ENCODE measurements at places on chromosomes 4 and X.

DNA sequence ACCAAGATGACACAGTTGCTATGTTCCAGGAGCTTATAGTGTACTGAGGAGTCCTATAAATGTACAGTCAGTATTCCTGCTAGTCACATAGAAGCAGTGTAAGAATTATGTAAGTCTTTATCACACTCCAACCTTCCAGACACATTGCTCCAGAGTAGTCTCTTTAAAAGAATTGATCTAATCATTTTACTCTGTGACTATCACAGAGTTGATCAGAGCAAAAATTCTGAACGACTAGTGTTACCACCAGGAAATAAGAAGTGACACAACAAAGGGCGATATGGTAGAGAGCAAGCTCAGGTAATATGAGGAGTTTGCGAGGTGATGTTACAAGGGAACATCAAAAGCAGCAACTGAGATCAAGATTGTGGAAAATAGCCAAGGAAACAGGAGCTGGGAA is 9.0 kb upstream of the HPF1 start:
- no peak for DNase-seq

DNA sequence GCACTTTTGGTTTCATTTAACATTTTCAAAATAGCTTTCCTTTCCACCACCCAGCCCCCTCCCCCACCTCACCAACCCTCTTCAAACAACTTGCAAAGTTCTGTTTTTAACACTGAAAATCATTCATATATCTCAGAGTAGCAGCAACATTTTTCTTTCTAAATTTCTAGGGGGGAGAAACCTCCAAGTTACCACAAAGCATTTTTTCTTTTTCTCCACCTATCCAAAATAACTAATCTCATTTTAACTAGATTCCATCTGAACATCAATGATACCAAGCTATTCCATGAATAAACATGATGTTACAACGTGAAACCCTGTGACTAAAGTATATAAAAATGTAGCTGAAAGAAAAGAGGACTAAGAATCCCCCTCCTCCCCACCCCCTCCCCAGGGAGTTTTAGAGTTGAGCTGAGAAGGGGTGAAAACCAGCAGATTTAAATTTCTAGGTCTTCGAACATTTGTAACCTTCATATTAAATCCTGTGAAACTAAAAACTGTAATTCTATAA is 5.2 kb downstream of the LDB2 start:
- no peak for DNase-seq

GRCh38 chrX:49058794-49059193 is at the start of gene CCDC120:
TSS of gene CCDC120 (plus strand) at chrX:49058999. CDS start at chrX:49062042, 3,043 bp downstream.
- DNase-seq = no peak

GRCh38 chr4:20326977-20327376 is 75.3 kb downstream of the SLIT2 start:
- no peak for DNase-seq

DNA sequence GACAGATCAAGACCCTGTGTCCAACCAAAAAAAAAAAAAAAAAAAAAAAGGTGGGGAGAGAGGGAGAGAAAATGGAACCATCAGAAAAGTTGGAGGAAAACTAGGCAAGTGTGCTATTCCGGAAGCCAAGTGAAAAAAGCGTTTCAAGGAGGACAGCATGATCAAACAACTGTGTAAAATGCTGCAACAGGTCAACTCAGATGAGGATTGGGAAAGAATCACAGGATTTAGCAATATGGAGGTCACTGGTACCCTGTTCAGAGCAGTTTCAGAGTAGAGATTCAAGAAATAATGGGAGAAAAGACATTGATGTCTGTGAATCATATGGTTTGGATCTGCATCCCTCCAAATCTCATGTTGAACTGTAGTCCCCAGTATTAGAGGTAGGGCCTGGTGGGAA is 47.5 kb downstream of the TIGD4 start:
- DNase-seq = no peak

DNA sequence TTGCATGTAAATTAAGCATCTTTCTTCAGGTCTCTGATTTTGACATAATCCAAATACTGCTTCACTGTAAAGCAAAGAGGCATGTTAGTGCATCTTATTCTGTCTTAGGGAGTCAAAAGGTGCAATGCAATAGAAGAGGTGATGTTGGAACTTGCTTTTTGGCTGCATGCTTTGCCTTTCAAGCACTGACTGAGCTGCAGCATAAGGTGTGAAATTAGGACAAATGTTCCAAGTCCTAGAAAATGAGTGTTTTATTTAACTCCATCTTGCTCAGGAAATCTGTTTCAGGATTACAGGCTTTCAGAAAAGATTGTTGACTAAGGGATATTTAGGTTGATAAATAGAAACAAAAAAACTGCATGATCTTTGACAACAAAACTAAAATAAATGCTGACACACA is 30.8 kb downstream of the NAA11 start:
- DNase-seq = no peak

DNA sequence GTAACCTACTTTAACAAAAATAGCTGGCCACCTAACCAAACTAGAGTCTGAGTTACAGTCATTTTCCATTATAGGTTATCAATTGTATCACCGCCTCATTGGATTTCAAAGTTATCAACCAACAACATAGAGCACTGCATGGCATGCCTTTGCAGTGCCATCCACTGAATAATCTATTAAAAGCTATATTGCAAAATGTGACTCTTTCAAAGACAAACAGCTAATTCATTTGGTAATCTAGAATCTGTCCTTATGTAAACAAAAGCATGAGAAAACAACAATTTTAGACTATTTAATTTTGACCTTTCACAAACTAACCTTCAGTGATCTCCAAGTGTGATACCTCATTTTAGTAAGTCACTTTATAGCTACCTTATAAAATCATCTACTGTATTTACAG is 144.2 kb upstream of the SH3RF1 start:
- no peak for DNase-seq

DNA sequence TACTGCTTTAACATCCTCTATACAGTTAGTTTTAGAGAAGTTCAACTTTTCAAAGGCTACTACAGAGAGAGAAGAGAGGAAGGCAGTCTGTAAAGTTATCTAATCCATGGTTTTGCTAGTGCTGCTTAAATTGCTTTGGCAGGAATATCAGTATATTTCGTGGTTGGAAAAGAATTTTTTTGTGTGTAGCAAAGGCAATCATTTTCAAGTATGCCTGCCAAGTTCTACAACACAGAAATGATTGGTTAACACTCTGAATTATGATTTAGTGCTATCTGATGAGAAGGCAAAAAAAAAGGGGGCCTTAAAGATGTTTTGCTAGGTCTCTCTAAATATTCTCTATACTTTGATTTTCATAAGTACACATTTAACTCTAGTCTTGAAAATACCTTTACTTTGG is 133.1 kb downstream of the JADE1 start:
- DNase-seq = no peak

DNA sequence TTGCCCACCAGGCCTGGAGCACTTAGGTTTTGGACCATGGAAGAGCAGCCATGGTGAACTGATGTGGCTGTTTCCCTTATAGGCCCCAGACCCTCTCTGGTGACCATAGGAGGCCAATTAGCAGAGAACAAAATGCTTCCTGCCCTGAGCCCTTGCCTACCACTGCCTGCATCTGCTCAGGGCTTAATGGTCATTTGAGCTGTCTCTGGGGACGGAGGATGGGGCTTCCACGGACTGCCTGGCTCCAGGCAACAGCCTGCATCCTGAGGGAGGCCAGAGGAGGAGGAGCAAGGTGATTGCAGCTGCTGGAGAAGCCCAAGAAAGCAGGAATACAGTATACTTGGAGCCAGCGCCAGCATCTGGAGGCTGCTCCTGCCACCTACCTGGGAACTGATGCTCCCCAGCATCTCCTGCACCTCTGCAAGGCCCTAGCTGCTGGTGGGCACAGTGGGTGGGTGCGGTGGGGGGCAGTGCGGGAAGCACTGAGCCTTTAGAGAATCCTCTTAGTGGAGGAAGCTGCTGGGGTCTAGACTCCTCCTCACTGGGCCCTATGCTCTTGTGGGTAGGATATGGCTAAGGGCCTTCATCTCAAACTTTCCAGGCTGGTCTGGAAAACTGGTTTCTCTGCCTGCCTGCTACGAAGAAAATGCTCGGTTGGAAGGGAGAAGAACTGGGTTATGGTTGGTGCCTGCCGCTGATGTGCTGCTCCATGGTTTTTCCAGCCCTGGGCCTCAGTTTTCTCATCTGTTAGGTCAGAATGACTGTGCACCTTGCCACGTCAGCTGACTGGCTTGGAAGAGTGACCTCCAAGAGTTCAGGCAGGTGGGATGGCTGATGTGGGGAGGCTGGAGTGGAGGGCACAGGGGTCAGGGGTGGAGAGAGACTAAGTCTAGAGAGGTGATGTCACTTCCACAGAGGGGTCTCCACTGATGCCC is 158.8 kb upstream of the PJA1 start:
- DNase-seq = no peak

DNA sequence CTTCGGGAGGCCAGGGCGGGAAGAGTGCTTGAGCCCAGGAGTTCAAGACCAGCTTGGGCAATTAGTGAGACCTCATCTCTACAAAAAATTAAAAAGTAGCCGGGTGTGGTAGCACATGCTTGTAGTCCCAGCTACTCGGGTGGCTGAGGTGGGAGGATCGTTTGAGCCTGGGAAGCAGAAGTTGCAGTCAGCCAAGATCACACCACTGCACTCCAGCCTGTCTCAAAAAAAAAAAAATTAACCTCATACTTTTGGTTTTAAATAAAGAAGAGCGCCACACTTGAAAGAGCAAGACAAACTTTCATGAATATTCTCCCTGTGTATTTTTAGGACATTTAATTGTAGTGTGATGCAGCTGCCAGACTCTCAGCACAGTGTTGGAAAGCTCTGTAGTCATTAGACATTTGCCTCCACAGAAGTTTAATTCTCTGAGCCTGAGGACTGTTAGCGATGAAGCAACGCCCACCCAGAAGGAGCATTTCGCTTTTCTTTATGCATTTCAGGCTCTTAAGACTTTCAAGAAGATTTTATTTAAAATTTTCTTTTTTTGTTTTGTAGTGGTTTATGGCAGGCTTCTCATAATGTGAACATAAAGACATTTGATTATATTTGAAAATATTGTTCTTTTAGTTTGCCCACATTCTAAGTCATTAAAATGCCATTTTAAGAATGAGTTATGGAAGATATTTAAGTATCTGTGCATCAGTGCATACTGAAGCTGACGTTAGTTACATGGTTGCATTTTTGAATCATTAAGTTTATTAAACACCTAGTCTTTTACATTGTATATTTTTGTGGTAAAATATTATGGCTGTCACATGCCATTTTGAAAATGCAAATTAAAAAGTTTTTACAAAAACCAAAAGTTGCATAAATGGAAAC is 45.8 kb downstream of the DCLK2 start:
- no peak for DNase-seq

GRCh38 chrX:1821846-1822245 is 207.0 kb downstream of the ASMT start:
- no peak for DNase-seq

DNA sequence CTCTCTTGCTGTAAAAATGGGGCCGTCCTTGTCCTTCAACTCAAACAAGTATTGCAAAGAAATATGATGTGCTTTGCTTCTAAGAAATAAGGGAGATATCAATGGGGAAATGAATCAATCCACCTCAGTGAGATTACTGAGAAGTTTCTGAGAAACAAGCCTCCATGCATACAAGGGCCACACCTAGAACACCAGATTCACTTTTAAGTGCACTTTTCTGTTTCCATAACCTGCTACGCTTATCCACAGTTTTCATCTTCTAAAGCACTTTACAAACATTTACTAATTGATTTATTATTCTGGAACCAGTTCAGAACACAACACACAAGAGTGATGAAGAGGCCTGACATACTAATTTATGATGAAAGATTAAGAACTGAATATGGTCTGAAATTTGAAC is 54.0 kb upstream of the BOD1L1 start:
- no peak for DNase-seq

- DNase-seq = peak; percentile 76
Observed at GRCh38 chr4:77155631-77156452, 1.2 kb upstream of the CCNG2 start.

- peak; percentile 54 for DNase-seq
Observed at GRCh38 chrX:18701621-18702361, 5.7 kb upstream of the PPEF1 start.

- DNase-seq = no peak
Observed at GRCh38 chr4:673349-674091, 556 bp downstream of the ATP5ME start.

- DNase-seq = no peak
Observed at GRCh38 chr4:56155432-56155831, 206.7 kb downstream of the CEP135 start.

- DNase-seq = no peak
Observed at GRCh38 chr4:82798168-82799005, at the start of gene SCD5. TSS of gene SCD5 (minus strand) at chr4:82798796. CDS start at chr4:82798537, 259 bp downstream.

GRCh38 chr4:12928751-12929150 is 555.4 kb downstream of the RAB28 start:
- no peak for DNase-seq

DNA sequence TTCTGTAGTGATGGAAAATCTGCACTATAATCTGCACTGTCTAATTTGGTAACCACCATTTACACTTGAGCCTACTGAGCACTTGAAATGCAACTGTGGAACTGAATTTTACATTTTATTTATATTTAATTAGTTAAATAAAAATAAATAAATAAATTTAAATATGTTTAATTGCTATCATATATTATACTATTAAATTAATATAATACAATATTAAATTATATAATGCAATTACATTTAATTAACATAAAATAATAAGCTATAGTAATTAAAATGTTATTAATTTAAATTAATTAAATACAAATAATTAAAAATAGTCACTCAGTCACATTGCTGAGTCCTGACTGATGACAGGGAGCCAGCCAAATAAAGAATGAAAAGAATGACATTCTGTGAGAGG is 170.2 kb upstream of the F9 start:
- no peak for DNase-seq

DNA sequence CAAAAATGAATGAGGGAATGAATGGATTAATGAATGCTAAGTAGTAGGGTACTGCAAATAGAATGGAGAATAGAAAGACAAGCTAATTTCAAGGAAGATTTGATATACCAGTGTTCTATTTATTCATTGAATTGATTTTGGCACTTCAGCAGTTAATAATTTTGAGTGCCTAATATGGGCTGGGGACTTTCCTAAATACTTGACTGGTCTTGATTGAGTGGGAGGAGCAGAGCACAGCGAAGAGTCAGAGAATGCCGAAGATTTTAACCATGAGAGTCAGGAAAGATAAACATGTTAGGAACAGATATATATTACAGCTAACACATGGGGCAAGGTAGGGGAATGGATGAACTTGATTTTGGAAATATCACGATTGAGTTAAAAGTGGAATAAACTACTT is 10.6 kb downstream of the IL15 start:
- no peak for DNase-seq
